ENCODE measurements at places on chromosomes 6 and 20. TPM values are rescaled to one million over a fixed set of nuclear protein-coding genes. Genes with fewer than 3 reads are reported as not detected.

GRCh38 chr6:38701551-38701950 is 1.4 kb downstream of the GLO1 start:
- H3K4me3 ChIP-seq = no peak overlapping the region
- DNase-seq = no peak
- no peak overlapping the region for H3K27ac ChIP-seq
- H3K27me3 ChIP-seq = no peaks in the 10 kb centered on the region

GRCh38 chr6:7939184-7939863 is 28.7 kb upstream of the TXNDC5 start:
- H3K27ac ChIP-seq = no peak overlapping the region
- no peak overlapping the region for H3K4me3 ChIP-seq
- DNase-seq = no peak
- H3K36me3 ChIP-seq = no peaks in the 10 kb centered on the region
- no peaks in the 10 kb centered on the region for H3K27me3 ChIP-seq

DNA sequence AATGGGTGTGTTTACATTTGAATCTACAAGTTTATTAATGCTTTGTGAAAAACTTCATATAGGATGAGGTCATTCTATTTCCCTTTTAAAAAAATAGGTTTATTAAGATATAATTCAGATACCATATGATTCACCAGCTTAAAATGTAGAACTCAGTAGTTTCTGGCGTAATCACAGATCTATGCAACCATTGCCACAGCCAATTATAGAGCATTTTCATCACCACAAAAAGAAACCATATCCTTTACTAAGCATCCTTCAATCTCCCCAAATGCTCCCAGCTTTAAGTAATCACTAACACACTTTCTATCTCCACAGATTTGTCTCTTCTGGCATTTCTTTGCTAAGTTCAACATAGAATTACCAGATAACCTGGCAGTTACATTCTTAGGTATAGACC is 137.2 kb downstream of the PTPRT start:
- H3K36me3 ChIP-seq = no peaks in the 10 kb centered on the region
- no peaks in the 10 kb centered on the region for H3K4me1 ChIP-seq
- no peak for DNase-seq
- no peak overlapping the region for H3K4me3 ChIP-seq

GRCh38 chr6:149864578-149865535 is 698 bp upstream of the LRP11 start:
- peak overlapping the region; percentile 68 for H3K4me3 ChIP-seq
- peak overlapping the region; percentile 98 for H3K27ac ChIP-seq
- peaks cover 9% of the 10 kb centered on the region for H3K4me1 ChIP-seq
- H3K27me3 ChIP-seq = no peaks in the 10 kb centered on the region
- H3K36me3 ChIP-seq = no peaks in the 10 kb centered on the region

- no peaks in the 10 kb centered on the region for H3K27me3 ChIP-seq
- peaks cover 25% of the 10 kb centered on the region for H3K4me1 ChIP-seq
- peak overlapping the region; percentile 14 for H3K4me3 ChIP-seq
- peak; percentile 90 for DNase-seq
These were observed 108.2 kb upstream of the GMDS start for GRCh38 chr6:2353412-2354137.

GRCh38 chr20:59835057-59835447 is 98.4 kb downstream of the SYCP2 start:
- no peak overlapping the region for H3K4me3 ChIP-seq
- no peak overlapping the region for H3K27ac ChIP-seq
- no peaks in the 10 kb centered on the region for H3K36me3 ChIP-seq
- H3K27me3 ChIP-seq = no peaks in the 10 kb centered on the region

DNA sequence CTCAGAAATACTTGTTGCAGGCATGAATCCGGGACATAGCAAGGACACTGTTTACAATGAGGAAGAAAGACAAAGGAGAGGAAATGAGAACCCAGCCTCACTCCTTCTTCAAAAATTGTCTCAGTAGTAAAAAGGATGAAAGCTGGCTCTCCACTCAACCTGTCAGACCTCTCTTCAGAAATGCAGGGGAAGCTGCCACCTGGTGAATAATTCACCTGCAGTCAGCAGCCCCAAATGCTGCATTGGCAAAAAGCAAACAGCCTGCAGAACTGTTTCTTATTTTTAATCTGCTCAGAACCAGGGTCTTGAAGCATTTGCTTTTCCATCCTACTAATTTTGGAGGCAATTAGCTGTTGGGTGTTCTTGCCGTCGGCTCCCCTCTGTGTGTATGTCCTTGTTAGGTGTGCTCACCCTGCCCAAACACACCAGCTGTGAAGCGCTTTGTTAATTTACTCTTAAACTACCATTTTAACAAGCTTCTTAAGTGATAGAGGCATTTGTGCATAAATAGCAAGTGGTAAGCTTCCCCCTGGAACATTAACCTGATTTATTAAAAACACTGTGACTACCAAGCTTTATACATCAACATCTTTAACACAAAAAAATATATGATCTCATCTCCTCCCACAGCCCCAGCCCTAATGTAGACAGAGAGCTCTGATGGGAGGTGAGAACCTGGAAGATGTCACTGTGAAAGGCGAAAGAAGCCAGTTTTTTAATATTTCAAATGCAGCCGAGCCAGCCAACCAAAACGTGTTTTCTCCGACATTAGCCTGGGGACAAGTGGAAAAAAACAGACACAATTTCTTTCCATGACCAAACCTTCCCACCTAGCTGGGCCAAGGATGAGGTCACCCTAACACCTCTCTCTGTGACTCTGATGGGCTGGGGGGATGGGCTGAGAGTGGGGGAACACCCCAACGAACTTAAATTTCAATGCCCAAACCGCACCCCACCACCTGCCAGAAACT is 451.0 kb upstream of the SULF2 start:
- H3K27me3 ChIP-seq = no peaks in the 10 kb centered on the region
- H3K27ac ChIP-seq = no peak overlapping the region
- H3K36me3 ChIP-seq = no peaks in the 10 kb centered on the region
- no peaks in the 10 kb centered on the region for H3K4me1 ChIP-seq
- H3K4me3 ChIP-seq = no peak overlapping the region

DNA sequence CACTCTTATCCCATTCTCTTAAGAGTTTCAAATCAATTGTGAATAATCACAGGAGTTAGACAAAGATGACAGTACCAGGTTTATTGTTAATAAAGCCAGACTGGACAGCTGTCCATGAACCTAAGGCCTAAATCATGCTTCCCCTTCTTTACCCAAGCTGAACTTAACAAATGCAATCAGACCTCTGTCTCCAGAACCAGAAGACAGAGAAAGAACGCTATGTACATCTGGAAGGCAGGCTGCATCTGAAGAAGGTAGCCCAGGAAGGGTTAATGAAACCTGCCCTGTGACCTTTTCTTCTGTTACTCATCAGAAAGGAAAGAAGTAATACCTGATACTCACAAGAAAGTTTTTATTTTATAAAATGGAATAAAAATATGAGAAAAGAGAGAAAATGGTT is 118.6 kb downstream of the EYA4 start:
- H3K27ac ChIP-seq = no peak overlapping the region
- H3K4me1 ChIP-seq = no peaks in the 10 kb centered on the region
- DNase-seq = no peak
- H3K4me3 ChIP-seq = no peak overlapping the region
- no peaks in the 10 kb centered on the region for H3K27me3 ChIP-seq

- no peaks in the 10 kb centered on the region for H3K27me3 ChIP-seq
- H3K4me1 ChIP-seq = no peaks in the 10 kb centered on the region
- H3K4me3 ChIP-seq = no peak overlapping the region
These were observed 453.5 kb upstream of the SULF2 start for GRCh38 chr20:48238781-48239180.

DNA sequence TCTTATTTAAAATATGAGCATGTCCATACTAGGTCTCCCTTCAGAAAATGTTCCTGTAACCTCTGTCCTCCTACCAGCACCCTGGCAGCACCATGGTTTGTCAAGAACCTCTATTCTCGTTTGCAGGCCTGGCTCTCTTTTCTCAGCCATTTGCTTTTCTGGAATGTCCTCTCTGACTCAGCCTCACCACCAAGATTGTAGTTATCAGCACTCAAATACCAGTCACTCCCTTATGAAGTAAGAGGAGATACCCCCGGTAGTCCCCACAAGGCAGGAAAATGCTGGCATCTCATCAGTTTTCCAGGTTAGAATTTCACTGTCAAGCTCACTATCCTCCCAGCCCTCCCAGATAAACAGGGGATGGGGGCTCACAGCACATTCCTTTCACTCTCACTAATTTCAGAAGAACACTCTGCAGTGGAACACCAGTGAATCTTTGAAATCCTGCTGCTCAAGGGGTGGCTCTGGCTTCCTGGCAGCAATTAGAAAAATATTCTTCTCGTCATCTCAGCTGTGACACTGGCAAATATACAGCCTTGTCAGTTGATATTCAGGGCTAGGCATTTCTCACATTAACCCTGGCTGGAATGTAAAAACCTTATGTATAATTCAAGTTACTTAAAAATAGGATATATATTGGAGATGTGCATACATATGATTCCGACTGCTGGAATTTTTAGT is 129.2 kb downstream of the TBX18 start:
- H3K4me3 ChIP-seq = no peak overlapping the region
- no peak for DNase-seq
- no peaks in the 10 kb centered on the region for H3K27me3 ChIP-seq
- H3K27ac ChIP-seq = peak overlapping the region; percentile 55
- no peaks in the 10 kb centered on the region for H3K36me3 ChIP-seq

DNA sequence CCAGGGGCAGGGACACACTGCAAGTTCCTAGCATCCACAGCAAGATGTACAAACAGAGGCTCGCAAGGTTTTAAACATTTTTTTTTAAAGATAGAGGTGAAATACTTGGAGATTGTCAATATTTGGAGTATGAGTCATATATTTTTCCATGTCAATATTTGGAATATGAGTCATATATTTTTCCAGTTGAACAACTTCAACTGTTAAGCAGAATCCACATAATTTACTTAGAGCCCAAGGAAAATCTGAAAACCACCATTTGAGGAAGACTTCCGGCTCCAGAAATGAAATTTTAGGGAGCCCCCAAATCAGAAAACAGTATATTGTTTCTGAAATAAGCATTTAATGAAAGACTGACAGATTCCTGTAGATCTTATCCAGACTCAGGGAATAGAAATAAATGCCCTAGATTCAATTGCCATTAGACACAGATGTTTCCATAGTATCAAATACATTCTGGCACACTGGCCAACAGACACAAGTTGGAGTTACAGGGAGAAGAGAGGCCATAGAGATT is 51.6 kb upstream of the FAM184A start:
- no peak for DNase-seq
- no peak overlapping the region for H3K4me3 ChIP-seq
- H3K27ac ChIP-seq = peak overlapping the region; percentile 14
- no peaks in the 10 kb centered on the region for H3K36me3 ChIP-seq

DNA sequence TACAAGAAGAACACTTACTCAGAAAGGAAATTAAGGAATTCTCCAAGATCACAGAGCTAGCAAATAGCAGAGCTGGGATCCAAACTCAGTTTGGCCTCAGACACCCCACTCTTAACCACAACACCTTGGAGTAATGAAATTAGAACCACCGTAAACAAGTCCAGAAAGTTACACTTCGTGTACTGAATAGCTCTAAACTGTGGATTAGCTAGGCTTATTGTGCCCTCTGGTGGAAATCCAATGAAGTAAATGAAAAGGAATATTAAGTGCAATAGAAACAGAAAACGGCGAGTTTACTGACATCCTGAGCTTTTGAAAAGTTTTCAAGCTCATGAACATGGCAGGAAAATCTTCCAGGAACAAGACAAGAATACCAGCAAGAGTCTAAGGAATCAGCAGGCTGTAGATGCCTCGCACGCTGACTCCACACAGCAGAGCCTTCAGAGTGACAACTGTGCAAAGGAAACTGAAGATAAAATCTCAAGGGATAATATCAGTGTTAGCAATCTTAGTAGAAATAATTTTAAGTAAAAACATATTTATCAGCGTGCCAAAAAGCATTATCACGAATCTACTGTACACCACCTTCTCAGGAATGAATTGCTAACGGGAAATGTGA is 34.6 kb downstream of the FBXO5 start:
- H3K27me3 ChIP-seq = no peaks in the 10 kb centered on the region
- DNase-seq = no peak
- no peaks in the 10 kb centered on the region for H3K4me1 ChIP-seq
- H3K4me3 ChIP-seq = no peak overlapping the region
- no peaks in the 10 kb centered on the region for H3K36me3 ChIP-seq
- H3K27ac ChIP-seq = no peak overlapping the region

DNA sequence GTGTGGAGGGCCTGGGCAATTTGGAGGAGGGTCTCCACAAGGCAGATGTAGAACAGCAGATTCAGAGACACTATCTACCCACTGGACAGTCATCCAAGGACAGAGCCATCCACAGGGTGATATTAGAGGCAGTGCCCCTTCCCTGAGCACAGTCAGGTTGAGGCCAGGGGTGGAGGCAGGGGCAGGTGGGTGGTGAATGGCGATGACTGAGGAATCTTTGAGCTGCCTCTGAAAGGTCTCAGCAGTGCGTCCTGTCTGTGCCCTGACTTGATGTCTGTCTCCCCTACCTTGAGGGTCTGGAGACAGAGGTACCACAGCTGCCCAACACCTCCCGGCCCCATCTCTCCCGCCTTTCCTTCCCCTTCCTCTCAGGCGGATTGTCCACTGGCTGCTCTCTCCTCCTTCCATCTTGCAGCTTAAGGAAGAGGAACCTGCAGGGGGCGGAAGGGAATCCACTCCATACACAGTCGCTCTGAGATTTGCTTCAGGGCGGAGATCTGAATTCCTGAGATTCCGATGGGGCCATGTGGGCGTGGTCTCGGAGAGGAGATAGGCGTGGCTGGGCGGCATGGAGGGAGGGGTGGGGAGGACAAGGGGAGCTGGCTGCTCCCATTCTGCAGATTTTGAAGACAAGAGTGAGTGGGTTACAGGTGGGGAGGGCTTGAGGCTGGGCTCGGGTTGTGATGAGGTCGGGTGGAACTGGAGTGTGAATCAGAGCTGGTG is 1.7 kb downstream of the MUCL3 start:
- H3K36me3 ChIP-seq = no peaks in the 10 kb centered on the region
- no peak for DNase-seq
- H3K27me3 ChIP-seq = no peaks in the 10 kb centered on the region
- no peak overlapping the region for H3K4me3 ChIP-seq
- H3K27ac ChIP-seq = no peak overlapping the region

DNA sequence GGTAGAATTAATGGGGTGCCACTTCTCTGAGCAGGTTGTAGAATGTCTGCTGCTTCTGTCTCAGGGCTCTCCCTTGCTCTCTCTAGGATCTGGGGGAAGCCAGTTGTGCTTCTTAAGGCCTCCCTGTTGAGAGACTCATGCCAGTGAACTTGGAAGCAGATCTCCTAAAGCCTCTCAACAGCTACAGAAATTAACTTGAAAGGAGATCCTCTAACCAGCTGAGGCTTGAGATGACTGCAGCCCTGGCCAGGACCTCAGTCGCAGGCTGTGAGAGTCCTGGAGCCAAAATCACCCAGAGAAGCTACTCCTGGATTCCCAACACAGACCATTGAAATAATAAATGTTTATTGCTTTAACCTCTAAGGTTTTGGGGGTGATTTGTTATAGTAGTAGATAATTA is 180.2 kb upstream of the MARCKS start:
- no peak overlapping the region for H3K27ac ChIP-seq
- no peaks in the 10 kb centered on the region for H3K27me3 ChIP-seq
- no peaks in the 10 kb centered on the region for H3K4me1 ChIP-seq
- no peak for DNase-seq

Gene ABHD16B
- not detected for total RNA-seq

Gene PRDM13
- total RNA-seq = not detected

Gene PSMG4
- 23.9 TPM for total RNA-seq

Gene RIMS4
- 4.0 TPM for total RNA-seq

Gene FRK
- total RNA-seq = 8.4 TPM

Gene MAPK13
- 7.7 TPM for total RNA-seq

Data from ascending aorta (tissue), 2 donors.